ENCODE measurements at places on chromosomes 7 and 10.

DNA sequence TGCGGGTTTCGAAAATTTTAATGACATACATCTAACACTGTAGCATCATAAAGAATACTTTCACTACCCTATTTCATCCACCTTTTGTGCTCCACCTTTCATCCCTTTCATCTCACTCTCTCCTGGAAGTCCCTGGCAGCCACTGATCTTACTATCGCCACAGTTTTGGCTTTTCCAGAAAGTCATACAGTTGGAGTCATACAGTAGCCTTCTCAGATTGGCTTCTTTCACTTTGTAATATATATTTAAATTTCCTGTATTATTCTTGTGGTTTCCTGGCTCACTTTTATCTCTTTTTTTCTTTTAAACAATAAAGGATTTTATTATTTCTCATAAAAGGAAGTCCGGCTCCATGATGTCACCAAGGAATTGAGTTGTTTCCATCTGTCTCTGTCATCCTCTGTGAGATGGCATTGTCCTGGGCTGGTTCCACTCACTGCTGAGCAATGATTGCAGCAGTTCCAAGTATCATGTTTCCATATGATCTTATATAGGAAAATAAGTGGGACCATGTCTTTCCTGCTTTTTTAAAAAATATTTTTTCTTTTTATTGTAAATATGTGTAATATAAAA is 626.3 kb downstream of the POM121L12 start:
- DNase-seq: no peak

GRCh38 chr10:107611115-107611514 is 446.6 kb upstream of the SORCS1 start:
- no peak for DNase-seq

GRCh38 chr10:69472142-69472541 is 20.9 kb downstream of the TSPAN15 start:
- DNase-seq: no peak

DNA sequence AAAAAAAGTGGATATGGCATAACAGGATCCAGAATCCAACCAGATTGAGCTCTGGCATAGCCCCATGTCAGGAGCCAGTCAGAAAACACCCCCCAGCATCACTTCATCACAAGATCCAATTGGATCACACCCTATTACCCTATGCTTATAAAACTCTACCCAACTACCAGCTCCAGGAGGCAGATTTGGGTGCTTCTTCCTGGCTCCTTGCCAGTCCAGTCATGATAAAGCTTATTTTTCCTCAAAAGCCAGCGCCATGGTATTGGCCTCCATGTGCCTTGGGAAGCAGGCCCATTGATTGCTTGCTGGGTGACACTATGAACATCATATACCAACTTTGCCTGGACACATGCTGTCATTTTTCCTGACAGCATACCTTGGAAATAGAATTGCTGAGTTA is 281.4 kb upstream of the MKLN1 start:
- no peak for DNase-seq

DNA sequence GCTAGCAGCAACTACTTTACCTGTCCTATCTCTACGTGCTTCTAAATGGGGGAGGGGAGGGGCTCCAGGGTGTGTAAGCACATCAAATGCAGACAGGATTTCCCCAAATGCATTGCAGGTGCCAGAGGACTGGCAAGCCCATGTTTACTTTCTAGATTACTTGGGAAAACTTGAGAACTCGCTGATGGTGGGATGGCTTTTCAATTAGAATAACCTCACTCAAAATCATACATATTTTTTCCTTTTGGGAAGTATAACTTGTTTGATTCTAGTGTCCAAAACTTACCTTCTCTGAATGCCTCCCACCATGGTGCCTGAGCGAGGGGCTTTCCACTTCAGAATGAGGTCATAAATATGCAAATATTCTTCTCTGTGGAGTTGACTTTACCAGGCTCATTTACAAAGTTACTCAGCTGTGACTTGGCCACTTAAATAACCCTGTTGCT is 191.3 kb upstream of the RHOBTB1 start:
- DNase-seq: no peak

DNA sequence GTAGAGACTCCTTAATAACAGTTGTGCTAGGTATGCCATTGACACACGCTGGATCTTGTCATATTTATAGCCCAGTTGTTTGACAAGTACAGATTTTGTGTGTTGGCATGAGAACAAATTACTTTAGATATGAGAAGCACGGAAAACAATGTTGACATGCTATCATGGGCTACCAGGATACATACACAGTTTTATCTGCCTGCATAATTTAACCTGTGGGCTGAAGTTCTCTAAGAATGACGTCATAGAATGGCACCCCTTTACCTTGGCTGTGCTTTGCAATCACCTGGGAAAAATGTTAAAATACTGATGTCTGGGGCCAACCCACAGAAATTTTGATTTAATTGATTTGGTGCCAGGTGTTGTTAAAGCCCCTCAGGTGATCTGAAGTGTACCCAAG is 2.8 kb downstream of the PLA2G12B start:
- no peak for DNase-seq

DNA sequence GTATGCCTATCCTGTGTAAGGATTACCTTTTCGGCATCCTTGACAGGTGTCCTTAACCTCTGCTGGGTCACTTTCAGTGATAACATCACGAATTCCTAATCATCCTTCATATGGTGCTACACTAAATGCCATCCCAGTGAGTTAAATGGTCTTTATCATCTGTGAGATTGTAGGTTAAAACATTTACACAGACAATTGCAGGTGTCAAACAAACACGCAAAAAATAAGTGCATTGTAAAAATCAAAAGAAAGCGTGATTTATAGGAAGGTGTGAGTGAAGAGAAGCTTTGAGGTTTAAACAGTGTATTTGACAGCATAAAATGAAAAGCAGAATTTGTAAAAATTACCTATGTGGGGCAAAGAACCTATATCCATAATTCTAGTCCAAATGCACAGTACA is 111.5 kb upstream of the IFRD1 start:
- DNase-seq: no peak

Data from stimulated activated CD4-positive, alpha-beta T cell treated with anti-CD3 and anti-CD28 coated beads, Interleukin-1b, Interleukin-23, amount 100 ng/mL, for 1 hour (primary cell).